Stimulated activated CD4-positive, alpha-beta T cell treated with anti-CD3 and anti-CD28 coated beads, Interleukin-1b, Interleukin-23, amount 100 ng/mL, for 1 hour (primary cell): ENCODE measurements at places on chromosomes 2 and 18.

DNA sequence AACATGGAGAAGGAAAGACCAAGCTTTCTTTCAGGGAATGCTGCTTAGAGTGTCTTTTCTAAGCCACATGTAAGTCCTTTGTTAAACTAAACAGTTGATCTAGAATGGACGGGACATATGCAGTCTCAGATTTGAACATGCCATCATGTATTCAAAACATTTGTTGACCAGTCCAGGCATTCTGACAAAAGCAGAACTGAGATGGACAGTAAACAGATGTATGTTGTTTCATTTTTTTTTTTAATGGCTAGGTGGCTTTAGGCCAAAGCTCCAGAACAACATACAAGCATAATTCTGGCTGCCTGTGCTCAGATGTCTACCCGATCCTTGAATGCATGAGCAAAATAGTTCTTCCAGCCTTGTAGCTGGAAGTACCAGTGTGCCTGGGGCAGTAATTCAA lies 1211.4 kb upstream of the FAM98A start:
- DNase-seq: no peak

- DNase-seq: no peak
Observed at GRCh38 chr2:231930593-231931281, 4.5 kb upstream of the NPPC start.

GRCh38 chr2:232982926-232983668 lies 30.0 kb downstream of the NGEF start:
- DNase-seq: no peak

- DNase-seq: no peak
Observed at GRCh38 chr2:64115808-64116598, 28.2 kb downstream of the PELI1 start.

DNA sequence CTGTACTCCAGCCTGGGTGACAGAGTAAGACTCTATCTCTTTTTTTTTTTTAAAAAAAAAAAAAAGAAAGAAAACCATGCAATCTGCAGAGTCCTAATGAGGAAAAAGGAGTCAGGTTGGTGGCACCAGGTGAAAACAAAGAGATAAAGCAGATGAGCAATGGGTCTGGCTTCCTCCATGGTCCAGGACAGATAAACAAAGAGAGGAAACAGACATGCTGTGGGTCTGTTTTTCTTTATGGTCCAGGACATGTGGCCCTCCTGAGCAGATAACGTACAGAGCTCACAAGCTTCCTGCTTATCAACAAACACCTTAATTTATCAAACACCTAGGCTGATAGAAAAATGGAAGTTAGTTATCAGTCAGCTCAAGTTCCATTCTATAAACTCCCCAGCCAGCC lies 24.4 kb upstream of the TUBB6 start:
- DNase-seq: no peak

GRCh38 chr2:36597532-36598377 lies at the start of gene FEZ2:
FEZ2 (minus strand) TSS chr2:36598168; CDS start chr2:36598142, 26 bp downstream.
- DNase-seq: peak; percentile 30

GRCh38 chr2:7053650-7054265 lies 136.5 kb downstream of the RNF144A start:
- DNase-seq: no peak

DNA sequence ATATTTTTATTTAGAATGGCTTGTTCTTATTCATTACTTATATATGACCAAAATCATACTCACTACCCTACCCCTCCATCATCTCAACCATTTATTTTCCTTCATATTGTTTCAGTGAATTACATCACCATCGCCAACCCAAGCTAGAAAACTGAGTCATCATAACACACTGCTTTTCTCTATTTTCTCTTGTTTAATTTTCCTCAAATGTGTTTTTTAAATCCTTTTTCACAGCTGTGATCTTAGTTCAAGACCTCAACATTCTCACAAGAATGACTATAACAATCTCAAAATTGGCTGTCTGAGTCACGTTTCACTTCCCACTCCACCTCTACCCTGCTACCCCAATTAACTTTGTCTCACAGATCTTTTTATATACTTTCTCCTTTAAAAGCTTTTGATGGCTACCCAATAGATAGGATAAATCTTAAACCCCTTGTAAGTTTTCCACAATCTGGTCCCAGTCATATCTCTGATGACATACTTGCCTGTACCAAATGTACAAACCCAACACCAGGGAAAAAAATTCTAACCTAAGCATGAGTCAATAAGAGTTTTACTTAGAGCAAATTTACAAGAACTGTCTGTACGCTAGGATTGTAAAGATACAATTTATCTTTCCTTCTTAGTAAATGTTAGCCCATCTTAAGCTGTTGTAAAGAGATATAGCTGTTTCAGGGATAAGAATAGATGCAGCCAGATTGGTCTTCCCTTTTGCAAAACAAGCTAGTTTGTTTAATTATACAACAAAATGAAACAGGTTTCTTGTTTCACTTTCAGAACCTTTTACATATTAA lies 635.1 kb upstream of the SLC39A10 start:
- DNase-seq: no peak

GRCh38 chr2:1621041-1621440 lies 123.3 kb downstream of the PXDN start:
- DNase-seq: no peak

DNA sequence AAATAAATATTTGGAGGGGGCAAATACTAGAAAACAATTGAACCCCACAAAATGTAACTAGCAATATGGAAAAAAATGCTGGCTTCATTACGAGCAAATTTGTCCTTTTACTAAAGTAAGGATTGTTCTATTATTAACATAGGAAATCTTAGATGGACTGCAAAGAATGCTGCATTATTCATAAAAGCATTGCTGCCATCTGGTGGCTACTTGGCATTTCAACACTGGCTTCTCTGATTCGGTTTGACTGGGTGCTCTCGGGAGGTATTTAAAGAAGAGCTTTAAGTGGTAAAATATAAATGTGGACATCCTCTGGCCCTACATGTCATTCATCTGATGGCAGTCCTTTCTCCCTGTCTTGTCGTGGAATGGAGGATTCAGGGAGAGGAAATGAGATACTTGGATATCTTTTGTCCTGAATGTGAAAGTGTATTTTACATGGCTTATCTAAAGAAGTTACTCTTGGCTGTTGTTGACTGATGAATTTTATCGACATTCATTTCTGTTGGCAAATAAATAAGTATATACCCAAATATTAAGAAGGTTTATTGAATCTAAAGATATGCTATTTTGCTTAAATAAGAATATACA lies 130.2 kb downstream of the ARHGAP15 start:
- DNase-seq: peak; percentile 39

- DNase-seq: no peak
Observed at GRCh38 chr2:174586418-174587295, 10.9 kb downstream of the WIPF1 start.

DNA sequence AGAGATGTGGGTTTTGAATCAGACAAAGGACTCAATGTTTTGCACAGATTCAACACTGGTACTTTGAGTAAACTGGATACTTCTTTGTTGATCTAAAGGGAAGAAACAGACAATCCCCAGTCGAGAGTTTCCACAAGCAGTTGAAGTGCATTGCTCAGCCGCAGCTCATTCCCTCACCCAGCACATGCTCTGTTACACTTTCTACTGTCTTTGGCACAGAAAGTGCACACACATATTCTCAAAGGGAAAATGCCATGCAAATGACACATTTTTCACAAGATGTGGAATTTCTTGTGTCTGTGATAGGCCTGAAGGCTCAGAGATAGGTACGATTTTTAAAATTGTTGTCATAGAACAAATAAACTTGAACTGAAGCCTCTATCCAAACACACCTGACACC lies 258.9 kb upstream of the TRIB2 start:
- DNase-seq: no peak

- DNase-seq: no peak
Observed at GRCh38 chr2:10162586-10163497, 40.3 kb downstream of the RRM2 start.

DNA sequence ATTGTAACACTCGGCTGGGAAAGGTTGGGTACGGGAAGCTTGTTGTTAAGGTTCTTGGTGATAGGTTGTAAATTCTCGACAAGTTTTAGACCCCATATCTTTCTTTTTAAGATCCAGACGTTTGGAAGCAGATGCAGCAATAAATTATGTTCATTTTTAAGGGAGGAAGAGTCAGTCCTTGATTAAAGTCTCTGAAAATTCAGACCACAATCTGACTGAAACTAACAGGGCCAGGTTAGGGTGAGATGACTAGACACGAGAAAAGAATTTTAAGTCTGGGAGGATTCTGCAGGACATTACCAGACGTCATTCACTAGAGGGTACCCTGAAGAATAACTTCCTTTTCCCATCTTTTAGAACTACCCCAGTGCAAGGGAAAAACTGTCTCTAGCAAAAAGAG lies 16.1 kb downstream of the WIPF1 start:
- DNase-seq: no peak

DNA sequence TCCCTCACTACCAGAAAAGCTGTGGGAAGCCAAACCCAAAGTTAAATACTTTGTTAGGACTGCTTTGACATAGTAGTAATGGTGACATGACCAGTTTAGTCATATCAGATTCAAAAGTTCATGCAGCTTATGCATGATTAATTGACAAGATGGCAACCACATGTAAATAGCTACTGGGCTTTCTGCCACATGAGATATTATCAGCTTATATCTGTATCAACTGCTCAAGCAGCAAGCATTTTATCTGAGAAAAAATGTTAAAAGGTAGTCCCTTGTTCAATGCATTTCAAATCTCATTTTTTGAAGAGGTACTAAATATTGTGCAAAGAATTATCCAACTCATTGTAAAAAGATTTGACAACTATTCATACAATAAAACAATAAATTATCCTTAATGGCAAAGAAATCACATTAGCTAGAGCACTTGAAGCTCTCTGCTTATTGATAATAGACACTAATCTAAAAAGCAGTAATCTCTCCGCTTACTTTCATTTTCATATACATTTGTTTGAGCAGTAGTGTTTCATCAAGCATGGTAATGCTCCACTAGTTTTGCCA lies 993.6 kb upstream of the NXPH2 start:
- no peak for DNase-seq

- no peak for DNase-seq
Observed at GRCh38 chr2:7539760-7540159, 622.5 kb downstream of the RNF144A start.

- DNase-seq: peak; percentile 32
Observed at GRCh38 chr18:26547646-26548414, 523 bp downstream of the KCTD1 start.
